ENCODE measurements at places on chromosomes 12 and 14.

GRCh38 chr14:88005050-88005481 is at the start of gene GPR65:
TSS of gene GPR65 (plus strand) at chr14:88005135. CDS start at chr14:88010848, 5,713 bp downstream.
- no peak for DNase-seq

DNA sequence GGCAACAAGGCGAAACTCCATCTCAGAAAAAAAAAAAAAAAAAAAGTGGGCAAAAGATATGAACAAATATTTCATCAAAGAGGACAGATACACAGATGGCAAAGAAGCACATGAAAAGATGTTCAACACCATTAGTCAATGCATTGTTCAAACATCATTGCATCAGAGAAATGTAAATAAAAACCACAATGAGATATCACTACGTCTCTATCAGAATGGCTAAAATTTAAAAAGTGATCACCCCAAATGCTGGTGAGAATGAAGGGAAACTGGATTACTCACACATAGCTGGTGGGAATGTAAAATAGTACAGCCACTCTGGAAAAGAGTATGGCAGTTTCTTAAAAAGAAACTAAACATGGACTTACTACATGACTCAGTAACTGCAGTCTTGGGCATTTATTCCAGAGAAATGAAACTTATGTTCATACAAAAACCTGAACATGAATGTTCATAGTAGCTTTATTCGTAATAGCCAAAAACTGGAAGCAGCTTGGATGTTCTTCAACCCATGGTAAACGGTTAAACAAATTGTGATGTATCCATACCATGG is 3.6 kb downstream of the L2HGDH start:
- no peak for DNase-seq

DNA sequence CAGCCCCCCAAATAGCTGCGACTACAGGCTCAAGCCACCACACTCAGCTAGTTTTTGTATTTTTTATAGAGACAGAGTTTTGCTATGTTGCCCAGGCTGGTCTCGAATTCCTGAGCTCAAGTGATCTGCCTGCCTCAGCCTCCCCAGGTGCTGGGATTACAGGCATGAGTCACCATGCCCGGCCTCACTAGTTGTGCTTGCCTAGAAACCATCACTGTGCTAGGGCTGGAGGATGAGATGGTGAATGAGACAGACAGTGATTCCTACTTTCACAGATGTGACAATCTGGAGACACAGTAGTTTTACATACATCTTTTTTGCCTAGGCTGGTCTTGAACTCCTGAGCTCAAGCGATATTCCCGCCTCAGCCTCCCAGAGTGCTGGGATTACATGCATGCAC is 7.5 kb upstream of the MSI1 start:
- DNase-seq, result no peak

DNA sequence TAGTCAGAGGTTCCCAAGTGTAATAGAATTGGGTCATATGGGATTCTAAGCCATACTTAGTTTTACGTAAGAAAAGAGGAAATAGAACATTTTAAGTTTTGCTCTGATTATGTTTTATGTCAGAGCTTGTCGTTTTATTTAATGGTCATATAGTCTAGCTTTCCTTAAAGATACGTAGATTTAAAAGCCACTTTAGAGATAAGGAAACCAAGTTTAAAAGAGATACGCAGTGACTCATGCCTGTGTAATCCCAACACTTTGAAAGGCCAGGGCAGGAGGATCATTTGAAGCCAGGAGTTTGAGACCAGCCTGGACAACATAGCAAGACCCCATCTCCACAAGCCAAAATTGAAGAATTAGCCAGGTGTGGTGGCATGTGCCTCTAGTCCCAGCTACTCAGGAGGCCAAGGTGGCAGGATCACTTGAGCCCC is 19.5 kb downstream of the MAPK1IP1L start:
- no peak for DNase-seq

- no peak for DNase-seq
These were observed 94.3 kb downstream of the OTX2 start for GRCh38 chr14:56715938-56716337.

DNA sequence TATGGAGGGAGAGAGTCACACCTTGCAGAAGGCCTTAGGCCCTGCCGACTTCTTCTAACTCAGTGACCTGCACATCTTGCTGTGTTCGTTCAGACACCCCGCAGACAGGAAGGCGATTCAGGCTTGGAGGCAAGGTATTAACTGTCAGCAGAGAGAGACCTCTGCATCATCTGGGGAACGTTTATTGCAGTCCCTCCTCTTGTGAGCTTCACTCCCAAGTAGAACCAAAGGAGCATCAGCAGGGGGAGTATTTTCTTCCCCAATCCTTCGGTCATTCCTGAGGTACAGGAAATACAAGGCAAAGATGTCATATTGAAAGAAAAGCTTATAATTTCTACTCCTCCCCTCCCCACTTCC is 217.9 kb downstream of the CRADD start:
- DNase-seq, result no peak

GRCh38 chr12:106629797-106630659 is 47.2 kb downstream of the RFX4 start:
- DNase-seq, result peak; percentile 30

GRCh38 chr14:100438271-100438670 is 115.1 kb downstream of the SLC25A47 start:
- no peak for DNase-seq

DNA sequence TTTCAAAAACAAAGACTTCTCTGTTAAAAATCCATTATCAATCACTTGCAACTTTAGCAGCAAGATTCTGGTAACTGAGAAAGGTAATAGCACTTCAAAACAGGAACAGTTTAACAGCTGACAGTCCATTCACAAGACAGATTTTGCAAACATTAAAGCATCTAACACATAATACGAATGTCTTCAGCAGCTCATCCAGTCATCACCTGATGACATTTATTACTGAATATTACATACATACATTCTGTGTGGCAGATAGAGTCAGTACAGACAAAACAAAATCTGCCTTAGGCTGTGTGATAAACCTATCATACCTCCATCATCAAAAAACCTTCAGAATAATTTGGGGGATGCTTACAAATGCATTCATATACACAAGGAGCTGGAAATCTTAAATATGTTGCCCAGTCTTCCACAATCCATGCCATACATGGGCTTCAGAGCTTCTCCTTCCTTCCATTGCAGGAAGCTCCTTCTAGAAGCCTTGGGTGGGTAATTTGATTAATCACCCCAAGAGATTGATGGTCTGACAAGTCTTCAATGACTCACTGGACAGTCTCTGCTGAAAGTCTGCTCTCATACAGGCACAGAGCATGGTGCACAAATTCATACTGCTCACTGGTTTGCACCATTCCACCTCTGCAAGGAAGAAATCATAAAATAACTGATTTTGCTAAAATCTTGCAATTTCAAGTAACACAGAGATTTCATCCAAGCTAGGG is 1.6 kb upstream of the PTPRB start:
- no peak for DNase-seq

- DNase-seq, result peak; percentile 60
These were observed 17.0 kb downstream of the OR8S1 start for GRCh38 chr12:48542300-48542928.

GRCh38 chr12:11778713-11779685 is 129.5 kb downstream of the ETV6 start:
- DNase-seq, result no peak

- no peak for DNase-seq
These were observed 196.4 kb upstream of the FOXN3 start for GRCh38 chr14:89613260-89614008.

DNA sequence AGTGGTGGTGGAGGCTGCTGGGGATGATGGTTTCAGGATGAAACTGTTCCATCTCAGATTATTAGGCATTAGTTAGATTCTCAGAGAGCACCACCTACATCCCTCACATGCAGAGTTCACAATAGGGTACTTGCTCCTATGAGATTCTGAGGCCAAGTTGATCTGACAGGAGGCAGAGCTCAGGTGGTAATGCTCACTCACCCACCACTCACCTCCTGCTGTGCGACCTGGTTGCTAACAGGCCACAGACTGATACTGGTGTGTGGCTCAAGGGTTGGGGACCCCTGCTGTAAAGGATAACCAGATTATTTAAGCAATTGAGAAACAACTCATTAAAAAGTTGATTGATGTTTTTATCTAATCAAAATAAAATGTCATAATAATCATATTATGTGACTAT is 248.5 kb downstream of the RERGL start:
- no peak for DNase-seq

DNA sequence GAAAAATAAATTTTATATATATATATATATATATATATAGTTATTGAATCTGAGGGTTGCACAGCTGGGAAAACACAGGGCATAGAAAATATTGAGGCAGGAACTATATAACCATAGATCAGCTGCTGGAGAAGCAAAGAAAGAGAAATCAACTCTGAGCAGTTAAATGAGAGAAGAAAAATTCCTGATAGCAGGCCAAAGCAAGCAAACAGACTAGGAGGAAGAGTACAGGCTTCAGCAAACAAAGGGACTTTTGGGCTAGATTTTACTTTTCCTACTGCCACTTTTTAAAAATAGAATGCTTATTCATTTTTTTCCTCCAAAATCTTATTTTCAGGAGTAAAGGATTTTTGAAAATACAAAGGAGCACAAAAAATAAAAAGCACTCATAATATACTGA is 216.0 kb upstream of the PRKD1 start:
- no peak for DNase-seq

- peak; percentile 86 for DNase-seq
These were observed 31.5 kb downstream of the COA8 start for GRCh38 chr14:103594265-103594664.

GRCh38 chr12:57005980-57006808 is at the start of gene ZBTB39:
TSS of gene ZBTB39 (minus strand) at chr12:57006546. CDS start at chr12:57004917, 1,629 bp downstream.
- peak; percentile 85 for DNase-seq

- DNase-seq, result no peak
These were observed 16.1 kb downstream of the ERP29 start for GRCh38 chr12:112029301-112029700.

GRCh38 chr14:71588028-71588427 is 344.2 kb upstream of the RGS6 start:
- DNase-seq, result no peak

DNA sequence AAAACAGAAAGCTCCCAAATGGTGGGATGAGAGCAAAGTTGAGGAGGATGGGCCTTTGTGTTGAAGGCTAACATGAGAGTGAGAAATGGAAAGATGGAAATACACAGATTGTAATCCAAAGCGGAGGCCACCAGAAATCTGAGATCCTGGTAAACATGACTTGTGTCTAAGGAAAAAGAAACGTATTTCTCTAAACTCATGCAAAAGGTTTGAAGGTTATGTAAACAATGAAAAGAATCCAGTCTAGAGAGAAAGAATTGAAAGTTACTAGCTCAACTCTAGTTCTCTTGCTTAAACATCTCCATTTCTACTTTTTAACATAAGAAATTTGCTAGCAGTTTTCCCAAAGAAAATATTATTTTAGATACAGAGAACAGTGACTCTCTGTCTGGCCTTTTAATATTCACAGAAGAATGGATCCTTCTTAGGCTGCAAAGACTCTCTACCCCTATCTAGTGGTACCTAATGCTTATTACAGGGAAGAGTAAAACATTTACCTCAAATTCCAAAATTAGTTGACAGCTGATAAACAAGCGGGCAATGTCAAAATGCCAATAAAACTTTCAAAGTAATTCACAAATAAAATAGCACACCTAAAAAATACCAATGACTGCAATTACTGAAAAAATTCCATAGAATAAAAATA is 75.8 kb upstream of the SOX5 start:
- DNase-seq, result no peak

GRCh38 chr12:125071456-125071855 is 6.2 kb downstream of the AACS start:
- DNase-seq, result no peak

- no peak for DNase-seq
These were observed 74.9 kb downstream of the NEDD1 start for GRCh38 chr12:96981911-96982310.
